NCI-H82 (cell line): ENCODE measurements at places on chromosomes 7 and 10.

- no peak for DNase-seq
Measured at GRCh38 chr7:2821842-2822507, 22.1 kb downstream of the GNA12 start.

GRCh38 chr7:74453322-74454011 is at the start of gene GTF2IRD1:
TSS of gene GTF2IRD1 (plus strand) at chr7:74453906. CDS start at chr7:74508081, 54,175 bp downstream.
- DNase-seq: peak; percentile 96

DNA sequence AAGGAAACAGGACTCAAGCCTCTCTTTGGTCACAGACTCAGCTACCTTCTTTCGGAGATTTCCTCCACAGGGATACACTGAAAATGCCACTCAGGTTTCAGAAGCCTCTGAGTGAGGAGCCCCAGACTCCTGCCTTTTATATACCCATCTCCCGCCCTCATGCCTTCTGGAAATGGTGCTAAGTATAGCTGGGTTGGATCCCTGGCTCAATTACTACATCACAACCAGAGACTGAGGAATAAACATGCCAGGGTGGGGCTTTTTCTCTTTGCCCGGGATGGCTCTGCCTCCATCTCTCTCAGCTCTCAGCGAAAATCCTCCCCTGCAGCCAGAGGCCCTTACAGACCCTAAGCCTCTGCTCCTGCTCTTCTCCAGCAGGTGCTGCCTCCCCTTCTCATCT is 299.5 kb downstream of the KCNMA1 start:
- DNase-seq: no peak

GRCh38 chr10:125261491-125262186 is 101.3 kb upstream of the CTBP2 start:
- no peak for DNase-seq

- DNase-seq: no peak
Measured at GRCh38 chr10:18710201-18710653, 51.0 kb downstream of the ARL5B start.

DNA sequence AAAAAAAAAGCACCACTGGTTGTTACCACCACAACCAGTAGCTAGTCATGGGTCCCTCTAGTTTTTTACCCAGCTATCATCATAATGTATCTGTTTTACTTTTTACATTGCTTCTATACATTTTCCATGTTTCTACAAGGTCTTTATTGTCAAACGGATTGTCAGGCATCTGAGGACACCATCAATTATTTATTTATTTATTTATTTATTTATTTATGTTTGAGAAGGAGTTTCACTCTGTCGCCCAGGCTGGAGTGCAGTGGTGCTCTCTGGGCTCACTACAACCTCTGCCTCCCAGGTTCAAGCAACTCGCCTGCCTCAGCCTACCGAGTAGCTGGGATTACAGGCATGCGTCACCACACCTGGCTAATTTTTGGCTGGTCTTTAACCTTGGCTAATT is 29.0 kb upstream of the HNRNPH3 start:
- no peak for DNase-seq

DNA sequence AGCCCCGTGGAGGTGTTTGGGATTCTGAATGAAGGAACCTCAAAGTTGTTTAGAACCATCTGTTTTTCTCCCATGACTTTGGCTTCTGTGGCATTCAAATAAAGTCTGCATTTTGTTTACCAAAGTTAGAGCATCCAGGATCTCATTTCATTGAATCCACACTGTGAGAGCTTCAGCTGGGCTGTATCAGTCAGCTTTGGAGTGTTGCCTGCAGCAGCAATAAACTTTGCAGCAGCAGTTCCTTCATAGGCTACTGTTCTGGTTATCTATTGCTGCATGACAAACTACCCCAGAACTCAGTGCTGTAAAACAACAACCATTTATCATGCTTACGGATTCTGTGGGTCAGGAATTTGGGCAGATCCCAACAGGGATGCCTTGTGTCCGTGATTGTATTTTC is 1575.2 kb upstream of the LRRTM3 start:
- DNase-seq: no peak

DNA sequence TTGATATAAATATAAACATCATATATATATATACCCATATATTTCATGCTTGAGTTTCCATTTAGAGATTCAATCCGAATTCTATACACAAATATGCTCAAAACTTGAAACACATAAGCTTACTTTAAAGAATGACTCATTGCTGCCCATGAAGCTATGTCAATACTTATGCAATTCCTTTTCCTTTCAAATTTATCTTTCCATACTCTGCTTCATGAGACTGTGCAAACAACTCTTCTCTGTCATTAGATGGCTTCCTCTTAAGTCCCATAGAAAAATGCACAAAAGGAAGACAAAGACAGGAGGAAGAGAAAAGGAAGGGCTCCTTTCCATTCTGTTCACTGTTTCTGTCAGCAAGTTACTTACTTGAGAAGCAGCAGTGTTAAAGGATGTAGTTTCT is 895.7 kb upstream of the SORCS1 start:
- no peak for DNase-seq

DNA sequence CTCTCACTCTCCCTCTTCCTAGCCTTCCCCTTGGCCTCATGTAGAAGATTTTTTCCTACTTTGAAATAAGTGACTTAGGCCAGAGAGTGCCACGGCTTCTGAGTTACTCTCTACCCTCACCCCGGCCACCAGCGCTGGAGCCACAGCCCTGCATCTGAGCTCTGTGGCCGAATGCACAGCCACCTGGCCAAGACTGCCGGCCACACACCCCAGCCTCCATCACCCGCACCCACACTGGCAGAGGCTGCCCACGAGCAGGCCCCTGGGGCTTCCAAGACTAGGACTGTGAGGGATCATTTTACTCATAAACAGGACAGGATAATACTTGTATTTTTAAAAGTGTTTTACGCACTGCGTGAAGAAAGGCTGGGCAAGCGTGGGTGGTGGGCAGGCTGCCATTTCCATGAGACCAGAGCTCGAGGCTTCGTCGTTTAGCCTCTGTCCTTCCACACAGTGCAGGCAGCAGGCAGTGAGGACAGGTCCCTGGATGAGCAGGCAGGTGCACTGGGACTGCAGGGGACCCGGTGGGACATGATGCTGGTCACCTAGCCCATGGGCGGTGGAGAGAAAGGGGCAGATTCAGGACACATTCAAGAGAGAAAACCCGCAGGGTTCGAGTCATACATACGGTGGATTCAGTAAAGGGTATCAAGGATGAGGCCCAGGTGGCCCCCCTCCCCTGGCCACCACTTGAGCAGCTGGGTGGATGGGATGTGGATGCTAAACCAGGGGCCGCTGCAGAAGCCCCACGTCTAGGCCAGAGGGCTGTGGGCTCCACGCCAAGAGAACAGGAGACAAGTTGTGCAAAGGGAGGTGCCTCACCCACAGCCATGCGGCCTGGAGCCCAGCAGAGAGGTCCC is 35.5 kb upstream of the RNF32 start:
- DNase-seq: no peak

- no peak for DNase-seq
Measured at GRCh38 chr7:12777257-12777656, 89.8 kb downstream of the ARL4A start.

GRCh38 chr10:27153845-27154193 is 365 bp downstream of the YME1L1 start:
- DNase-seq: peak; percentile 41

DNA sequence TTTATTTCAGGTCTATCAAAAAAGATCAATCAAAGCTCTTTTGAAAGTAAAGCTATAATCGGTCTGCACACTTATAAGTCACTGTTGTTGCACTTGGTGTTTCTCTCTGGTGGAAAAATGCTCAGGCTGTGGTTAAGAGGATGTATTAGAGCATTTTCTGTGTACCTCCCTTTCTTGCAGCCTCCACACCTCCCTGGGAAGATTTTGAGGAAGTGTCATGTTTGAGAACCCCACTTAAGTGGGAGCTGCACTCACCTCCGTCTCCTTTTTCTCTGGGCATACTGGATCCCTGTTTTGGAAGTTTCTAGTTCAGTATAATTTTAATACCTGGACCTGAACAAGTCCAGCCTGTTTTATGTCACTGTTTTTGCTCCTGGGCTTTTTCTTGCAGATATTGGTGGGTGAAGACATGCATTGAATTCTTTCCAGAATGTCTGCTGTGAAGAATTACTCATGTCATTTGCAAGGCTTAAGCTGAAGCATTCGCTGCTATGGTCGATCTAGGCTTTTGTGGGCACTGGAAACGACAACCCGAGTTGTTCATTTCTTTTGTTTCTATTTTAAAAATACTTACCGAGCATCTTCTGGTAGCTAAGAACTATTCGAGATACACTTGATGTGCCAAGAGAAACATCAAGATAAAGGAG is 36.6 kb downstream of the TCF7L2 start:
- DNase-seq: peak; percentile 39

DNA sequence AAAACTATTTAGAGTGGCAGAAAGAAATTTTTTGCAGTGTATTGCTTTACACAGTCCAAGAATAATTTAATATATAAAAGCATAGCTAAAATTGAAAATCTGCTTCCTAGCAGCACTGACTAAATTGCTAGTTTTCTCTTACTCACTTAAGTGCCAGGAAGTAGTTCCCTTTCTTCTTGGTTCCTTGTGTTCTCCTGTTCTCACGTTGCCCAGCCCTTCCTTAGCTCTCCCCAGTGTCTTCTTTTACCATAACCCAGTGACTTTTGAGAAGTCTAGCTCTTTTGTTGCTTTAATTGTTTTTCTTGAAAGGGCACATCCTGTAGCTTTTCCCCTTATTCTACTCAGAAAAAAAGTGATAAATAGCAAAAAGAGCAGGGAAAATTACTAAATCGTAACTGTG is 215.5 kb downstream of the THSD7A start:
- no peak for DNase-seq

DNA sequence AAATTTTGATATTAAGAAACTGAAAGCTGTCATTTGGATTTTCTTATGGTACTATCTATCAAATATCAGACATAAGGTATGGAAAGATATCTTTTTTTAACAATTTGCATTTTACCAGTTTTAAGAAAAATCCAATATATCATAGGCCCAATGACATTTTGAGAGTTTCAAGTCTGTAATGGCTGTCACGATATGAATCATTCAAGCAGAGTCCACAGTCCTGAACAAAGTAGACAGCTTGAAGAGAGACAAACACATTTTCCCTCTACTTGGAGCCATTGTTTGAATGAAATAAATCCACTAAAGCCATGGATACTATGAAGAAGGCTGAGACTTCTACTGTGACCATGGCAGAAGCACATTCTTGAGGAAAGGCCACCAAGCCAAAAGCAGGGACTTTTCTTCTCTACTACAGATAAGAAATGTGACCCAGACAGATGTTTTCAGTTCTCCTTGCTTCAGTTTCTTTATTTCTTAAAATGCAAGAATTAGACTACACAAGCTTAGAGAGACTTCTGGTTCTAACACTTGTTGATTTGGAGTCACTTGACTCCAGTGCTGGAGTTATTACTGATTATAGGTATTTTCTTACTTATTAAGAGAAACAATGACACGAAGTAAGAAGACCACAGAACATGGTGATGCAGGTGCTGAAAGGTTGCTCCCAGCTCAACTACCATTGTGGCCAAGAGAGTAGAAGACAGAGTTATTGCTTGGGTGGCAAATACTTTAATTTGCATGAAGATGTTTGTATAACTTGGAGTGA is 429.1 kb downstream of the KIF20B start:
- no peak for DNase-seq
